ENCODE measurements at places on chromosomes 7 and 10. TPM values are rescaled to one million over a fixed set of nuclear protein-coding genes. Genes with fewer than 3 reads are reported as not detected.

Gene GNAT3
- not detected for total RNA-seq

Gene CALHM2
- total RNA-seq: not detected

Gene PLCE1
- total RNA-seq: 8.1 TPM

Gene TPST1
- total RNA-seq: 51.0 TPM

Gene ADARB2
- total RNA-seq: not detected

Gene TFPI2
- total RNA-seq: 17.4 TPM

Gene PHYHIPL
- not detected for total RNA-seq

Gene HTR7
- 0.88 TPM for total RNA-seq

Gene TRPV5
- not detected for total RNA-seq

Gene SND1
- total RNA-seq: 172 TPM

Gene UBN2
- total RNA-seq: 3.9 TPM

Gene SH2D4B
- not detected for total RNA-seq

Gene GIMAP4
- not detected for total RNA-seq

Gene NKX2-3
- not detected for total RNA-seq

Gene COL28A1
- not detected for total RNA-seq

Gene CYP3A7
- not detected for total RNA-seq

Gene HOXA1
- 5.8 TPM for total RNA-seq

Gene ANKRD61
- total RNA-seq: 0.42 TPM

Gene LMTK2
- 8.8 TPM for total RNA-seq

Gene LIPN
- not detected for total RNA-seq

Gene ARMC3
- total RNA-seq: not detected

Gene SLC26A5
- not detected for total RNA-seq

Gene CALHM3
- total RNA-seq: not detected

Gene CPA4
- total RNA-seq: 14.7 TPM

Gene PNLIPRP2
- total RNA-seq: not detected

Gene SUV39H2
- 46.0 TPM for total RNA-seq

Gene SLC35G1
- 15.4 TPM for total RNA-seq

Data from SJSA1 (cell line).